ENCODE measurements at places on chromosomes 5 and 9.
A peak's percentile ranks its signal among the peaks of the same experiment; 100 is the strongest.

DNA sequence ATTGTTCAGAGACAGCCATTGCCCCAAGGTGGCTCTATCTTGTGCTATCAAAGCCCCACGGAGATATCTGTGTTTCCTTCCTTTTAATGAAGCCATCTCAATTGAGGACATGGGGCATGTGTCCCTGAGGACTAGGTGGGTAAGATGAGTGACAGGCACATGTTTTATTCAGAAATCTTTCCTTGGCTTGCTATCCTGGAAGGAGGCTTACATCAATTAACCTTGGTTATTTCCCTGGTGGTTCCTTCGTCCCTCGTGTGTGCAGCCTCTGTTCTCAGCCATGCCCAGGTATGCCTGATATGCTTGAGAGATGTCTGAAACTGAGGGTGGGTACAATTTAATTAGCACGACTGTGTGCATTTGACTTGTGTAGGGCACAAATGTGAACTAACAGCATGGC is 102.2 kb upstream of the TUT7 start:
- DNase-seq: no peak

- DNase-seq: no peak
Measured at GRCh38 chr9:6641561-6641960, 4.0 kb downstream of the GLDC start.

GRCh38 chr9:113536483-113537228 is 73.1 kb downstream of the RGS3 start:
- DNase-seq: no peak

GRCh38 chr9:18347386-18348082 is 126.4 kb upstream of the ADAMTSL1 start:
- no peak for DNase-seq

- DNase-seq: no peak
Measured at GRCh38 chr5:149046196-149046829, 16.5 kb downstream of the SH3TC2 start.

GRCh38 chr9:37913480-37914153 is 9.7 kb upstream of the SLC25A51 start:
- DNase-seq: peak; percentile 89

GRCh38 chr5:172798422-172799215 is 27.6 kb upstream of the DUSP1 start:
- DNase-seq: no peak

- no peak for DNase-seq
Measured at GRCh38 chr9:14313378-14313940, 482 bp downstream of the NFIB start.

GRCh38 chr9:117555964-117556629 is 141.2 kb upstream of the ASTN2 start:
- no peak for DNase-seq

DNA sequence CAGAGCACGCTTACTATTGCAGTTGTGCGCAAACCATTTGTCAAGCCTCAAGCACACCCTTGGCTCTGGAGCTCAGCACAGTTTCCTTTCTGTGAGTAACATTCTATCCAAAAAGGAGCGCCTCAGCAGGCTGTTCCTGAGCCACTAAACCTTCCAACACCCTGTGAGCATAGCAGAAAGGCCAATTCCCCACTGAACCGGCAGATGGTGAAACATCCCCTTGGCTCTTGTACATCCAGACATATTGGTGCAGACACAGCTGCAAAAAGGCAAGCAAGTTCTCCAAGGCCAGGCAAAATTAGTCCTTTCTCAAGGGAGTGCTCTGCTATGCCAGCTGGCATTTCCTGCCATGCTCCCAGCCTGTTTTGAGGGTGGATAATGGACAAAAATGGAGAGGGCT is 44.1 kb upstream of the CEMIP2 start:
- peak; percentile 50 for DNase-seq
